ENCODE measurements at places on chromosomes 12 and 14. TPM values are rescaled to one million over a fixed set of nuclear protein-coding genes. Genes with fewer than 3 reads are reported as not detected.
A peak's percentile ranks its signal among the peaks of the same experiment; 100 is the strongest.

GRCh38 chr14:84085493-84085892 is 1444.5 kb upstream of the FLRT2 start:
- DNase-seq = no peak

- no peak for DNase-seq
Observed at GRCh38 chr14:51401272-51401671, 161.2 kb downstream of the TMX1 start.

DNA sequence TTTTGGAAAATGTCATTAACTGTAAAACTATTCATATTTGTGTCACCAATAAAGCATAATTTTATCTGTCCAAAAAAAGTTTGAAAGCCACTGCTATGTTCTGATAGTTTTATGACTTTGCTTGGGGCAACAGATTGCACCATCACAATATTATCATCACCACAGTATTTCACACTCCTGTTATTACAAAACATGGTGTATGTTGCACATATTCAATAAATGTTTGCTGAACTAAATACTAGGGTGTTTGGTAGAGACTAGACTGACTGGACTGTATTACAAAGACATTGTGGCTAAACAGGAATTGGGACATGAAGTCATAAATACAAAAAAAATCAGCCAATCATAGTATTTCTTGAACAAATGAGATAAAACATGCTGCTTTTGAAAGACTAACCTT is 55.1 kb downstream of the PAWR start:
- DNase-seq = no peak

- DNase-seq = no peak
Observed at GRCh38 chr14:24817212-24818057, 183.4 kb upstream of the GZMB start.

GRCh38 chr12:31629756-31630732 is 29.4 kb upstream of the ETFBKMT start:
- DNase-seq = peak; percentile 87

GRCh38 chr12:45498645-45499044 is 230.9 kb upstream of the ARID2 start:
- DNase-seq = no peak

DNA sequence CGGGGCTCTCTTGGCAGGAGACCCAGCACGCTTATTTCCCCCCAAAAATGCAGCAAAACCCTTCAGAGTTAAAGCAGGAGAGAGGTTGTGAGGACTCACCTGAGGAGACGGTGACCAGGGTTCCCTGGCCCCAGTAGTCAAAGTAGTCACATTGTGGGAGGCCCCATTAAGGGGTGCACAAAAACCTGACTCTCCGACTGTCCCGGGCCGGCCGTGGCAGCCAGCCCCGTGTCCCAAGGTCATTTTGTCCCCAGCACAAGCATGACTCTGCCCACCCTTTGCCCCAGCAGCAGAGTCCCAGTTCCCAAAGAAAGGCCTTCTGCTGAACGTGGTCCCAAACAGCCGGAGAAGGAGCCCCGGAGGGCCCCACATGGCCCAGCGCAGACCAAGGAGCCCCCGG is 337.7 kb downstream of the TMEM121 start:
- no peak for DNase-seq

DNA sequence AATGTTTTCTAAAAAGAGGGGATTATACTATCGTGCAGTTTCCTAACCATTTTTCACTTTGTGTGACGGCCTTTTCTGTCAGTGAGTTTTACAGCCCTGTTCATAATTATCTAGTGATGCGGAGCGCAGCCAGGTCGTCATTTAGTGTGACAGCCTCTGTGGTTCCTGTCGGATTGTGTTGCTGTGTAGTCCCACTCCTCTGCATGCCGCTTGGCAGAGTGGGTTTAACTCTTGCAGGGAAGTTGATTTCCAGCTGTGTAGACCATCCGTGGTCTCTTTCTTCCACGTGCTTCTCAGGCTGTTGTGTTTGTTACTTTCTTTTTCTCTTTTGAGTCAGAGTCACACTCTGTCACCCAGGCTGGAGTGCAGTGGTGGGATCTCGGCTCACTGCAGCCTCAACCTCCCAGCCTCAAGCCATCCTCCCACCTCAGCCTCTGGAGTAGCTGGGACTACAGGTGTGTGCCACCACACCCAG is 8.6 kb downstream of the RAN start:
- DNase-seq = no peak

GRCh38 chr12:120321382-120322202 is 6.0 kb downstream of the PLA2G1B start:
- DNase-seq = peak; percentile 57

GRCh38 chr12:109047081-109047805 is 5.1 kb upstream of the USP30 start:
- no peak for DNase-seq

DNA sequence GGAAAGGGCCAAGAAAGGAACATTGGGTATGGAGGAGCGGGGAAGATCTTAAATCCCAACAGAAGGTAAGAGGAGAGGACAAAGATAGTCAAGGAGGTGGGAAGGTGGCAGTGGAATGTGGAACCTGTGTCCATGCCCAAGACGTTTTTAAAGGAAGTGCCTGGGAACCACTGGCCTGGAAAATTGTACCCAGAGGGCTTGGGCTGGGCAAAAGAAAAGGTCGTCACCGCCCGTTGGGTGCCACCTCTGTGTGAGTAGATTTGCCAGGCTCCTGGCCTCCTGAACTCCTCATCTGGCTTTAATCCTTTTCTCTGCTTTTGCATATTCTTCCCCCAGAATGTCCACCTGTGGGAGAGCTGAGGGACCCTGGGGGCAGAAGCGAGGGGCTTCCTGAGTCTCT is 32.6 kb downstream of the JDP2 start:
- DNase-seq = no peak

DNA sequence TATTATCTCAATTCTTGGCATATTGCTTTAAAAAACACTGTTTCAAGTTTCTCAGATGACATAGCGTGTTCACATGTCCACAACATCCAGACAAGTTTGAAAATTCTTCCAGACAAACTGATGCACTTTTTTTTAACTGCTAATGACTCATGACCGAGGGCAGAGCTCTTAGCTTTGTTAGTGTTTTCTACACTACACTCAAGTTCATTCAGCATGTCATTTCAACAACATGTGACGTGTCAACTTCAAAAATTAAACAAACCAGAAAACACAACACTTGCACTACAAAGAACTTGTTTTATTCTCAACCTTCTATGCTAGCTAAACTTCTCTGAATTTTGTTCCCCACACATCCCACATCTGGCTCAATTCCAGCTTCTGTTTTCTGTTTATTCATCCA is 1186.3 kb upstream of the FLRT2 start:
- peak; percentile 21 for DNase-seq

DNA sequence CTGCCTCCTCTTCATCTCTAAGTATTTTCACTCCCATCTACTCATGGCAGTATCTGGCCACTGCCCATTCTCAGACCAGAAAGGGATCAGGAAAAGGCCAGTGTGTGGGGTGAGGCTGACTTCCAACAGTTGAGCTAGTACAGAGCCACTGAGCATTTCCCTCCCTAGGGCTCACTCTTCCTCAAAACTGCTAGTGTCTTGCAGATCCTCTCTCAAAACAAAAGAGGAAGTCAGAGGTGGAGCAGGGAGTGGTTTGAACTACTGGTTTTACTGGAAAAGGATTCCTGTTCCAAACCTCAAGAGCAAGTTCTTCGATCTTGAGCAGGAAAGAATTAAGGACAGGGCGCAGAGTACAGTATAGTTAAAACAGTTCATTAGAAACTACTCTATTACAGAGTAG is 11.7 kb upstream of the RNASE10 start:
- no peak for DNase-seq

- no peak for DNase-seq
Observed at GRCh38 chr14:64676410-64677008, 27.7 kb upstream of the PLEKHG3 start.

DNA sequence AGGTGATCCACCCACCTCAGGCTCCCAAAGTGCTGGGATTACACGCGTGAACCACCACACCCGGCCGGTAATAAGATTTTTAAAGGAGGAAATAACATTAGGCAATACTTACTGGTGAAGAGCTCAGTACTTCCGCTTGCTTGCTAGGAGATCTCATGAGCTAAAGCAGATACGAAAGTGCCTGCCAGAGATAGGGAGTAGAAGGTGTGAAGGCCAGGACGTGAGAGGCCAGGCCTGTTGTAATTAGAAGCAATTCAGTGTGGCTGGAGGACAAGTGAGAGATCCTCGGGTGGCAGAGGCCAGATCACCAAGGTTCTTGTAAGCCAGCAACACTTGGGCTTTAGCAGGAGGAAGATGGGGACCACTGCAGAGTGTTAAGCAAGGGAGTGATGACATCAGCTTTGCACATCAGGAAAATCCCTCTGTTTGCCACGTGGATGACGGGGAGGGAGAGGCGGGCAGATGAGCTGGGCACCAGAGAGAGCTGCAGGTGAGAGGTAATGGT is 7.6 kb downstream of the TECPR2 start:
- no peak for DNase-seq

DNA sequence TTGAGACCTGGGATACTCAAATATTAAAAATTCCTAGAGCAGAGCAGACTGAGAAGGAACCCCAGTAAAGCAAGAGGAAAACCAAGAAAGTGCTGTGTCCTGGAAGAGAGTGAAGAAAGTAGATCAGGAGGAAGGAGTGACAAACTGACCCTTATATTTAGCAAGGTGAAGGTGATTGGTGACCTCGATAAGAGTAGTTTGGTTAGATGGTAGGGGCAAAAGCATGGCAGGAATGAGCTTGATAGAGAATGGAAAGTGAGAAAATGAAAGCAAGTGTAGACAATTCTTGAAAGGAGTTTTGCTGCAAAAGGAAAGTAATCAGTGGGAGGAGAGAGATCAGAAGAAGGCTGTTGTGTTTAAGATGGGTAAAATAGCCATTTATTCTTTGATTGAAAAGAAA is 51.1 kb downstream of the RASSF8 start:
- DNase-seq = no peak

DNA sequence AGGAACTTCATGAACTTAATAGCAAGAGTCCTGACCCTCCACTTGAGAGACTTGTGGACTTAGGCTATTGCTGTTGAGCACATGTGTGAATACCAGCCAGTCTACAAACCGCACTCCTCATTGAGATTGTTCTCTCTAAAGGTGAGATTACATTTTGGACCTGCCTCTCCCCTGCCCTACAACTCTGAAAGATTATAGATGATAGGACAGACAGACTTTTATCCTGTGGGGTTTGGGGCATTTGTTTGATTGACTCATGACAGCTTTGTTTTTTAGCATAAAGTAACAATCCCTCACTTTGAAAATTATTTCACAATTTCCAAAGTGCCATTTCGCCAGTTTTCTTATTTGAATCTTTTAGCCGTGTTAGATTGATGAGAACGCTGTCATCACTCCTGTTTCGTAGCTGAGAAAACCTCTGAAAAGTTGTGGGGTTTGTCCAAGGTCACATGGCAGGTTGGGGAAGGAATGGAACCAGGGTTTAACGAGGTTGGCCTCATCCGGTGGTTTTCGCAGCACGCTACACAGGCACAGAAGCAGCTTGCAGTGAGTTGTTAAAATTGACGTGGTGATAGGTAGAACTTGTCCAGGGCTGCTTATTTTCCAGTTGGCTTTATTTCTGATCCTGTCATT is 836 bp downstream of the EVL start:
- no peak for DNase-seq

DNA sequence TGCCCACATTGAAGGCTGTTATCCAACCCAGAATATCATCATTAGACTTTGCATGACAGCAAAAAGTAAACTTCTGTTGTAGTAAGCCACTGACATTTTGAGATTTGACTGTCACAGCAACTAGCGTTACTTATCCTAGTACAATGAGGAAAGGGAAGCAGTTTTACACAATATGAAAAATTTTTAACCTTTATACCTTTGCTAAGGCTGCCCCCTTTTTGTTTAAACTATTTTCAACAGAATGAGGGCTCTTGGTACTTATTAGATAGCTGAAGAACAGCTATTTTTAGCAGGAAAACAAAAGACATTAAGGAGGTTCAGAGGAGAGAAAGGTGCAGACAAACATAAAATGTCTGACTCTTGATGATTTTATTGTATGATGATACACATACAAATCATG is 23.4 kb upstream of the TMX1 start:
- no peak for DNase-seq

- DNase-seq = no peak
Observed at GRCh38 chr12:12387501-12387900, 30.6 kb downstream of the BORCS5 start.

DNA sequence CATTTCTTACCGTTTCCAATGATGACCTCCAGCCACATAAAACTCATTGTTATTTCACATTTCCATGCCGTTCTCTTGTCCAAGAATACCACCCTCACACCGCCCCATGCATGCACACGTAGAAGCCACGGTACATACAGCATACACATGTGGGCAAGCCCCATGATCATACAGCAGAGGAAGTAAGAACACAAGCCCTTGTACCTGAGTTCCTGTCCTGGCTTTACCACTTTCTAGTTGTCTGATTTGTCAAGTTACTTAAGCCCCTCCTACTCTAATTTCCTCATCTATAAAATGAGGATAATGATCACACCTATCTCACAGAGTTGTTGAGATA is 59.9 kb downstream of the DUSP16 start:
- DNase-seq = no peak

DNA sequence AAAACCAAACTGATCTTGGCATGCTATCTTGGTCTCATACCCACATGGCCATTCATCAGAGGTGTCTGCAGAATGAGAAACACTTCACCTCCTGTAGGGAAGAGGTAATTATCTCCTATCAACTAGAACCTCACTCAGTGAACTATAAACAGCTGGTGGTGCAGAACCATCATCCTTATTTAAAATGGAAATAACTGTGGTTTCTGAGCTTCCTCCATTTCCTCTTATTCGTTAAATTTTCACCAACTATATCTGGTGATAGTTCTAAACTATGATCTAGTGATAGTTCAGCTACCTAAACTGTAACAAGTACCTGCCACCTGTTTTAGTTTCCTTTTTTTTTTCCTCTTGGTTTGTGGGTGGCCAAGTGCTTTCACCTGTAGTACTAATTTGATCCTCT is 218.5 kb downstream of the FUT8 start:
- DNase-seq = no peak

- peak; percentile 69 for DNase-seq
Observed at GRCh38 chr14:94132285-94132887, 3.0 kb upstream of the IFI27L2 start.

GRCh38 chr14:77151918-77152588 is 10.5 kb upstream of the ZDHHC22 start:
- DNase-seq = no peak

DNA sequence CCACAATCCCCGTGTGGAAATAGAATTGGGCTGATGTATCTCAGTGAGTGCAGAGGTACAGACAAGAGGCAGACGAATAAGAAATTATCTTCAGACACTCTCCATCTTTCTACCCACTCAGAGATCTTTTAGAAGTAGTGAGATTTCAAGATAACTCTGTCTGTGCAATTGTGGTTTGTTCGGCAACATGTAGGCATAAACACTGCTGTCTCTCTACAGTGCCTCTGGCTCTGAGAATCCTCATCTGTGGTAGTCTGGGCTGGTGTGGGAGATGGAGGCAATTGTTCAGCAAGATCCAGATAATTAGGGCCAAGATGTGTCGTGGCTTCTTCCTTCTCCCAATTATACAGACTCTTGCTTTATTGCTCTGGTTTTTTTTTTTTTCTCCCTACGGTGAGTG is 3.1 kb downstream of the HOXC13 start:
- DNase-seq = no peak

MANSC4 gene
- polyA plus RNA-seq = 0.24 TPM

SRRM4 gene
- 0.03 TPM for polyA plus RNA-seq

AQP2 gene
- polyA plus RNA-seq = 75.1 TPM

DNAJC22 gene
- 16.1 TPM for polyA plus RNA-seq

NYNRIN gene
- polyA plus RNA-seq = 58.4 TPM

GPD1 gene
- 70.6 TPM for polyA plus RNA-seq

NFE2 gene
- polyA plus RNA-seq = 2.3 TPM

SLC25A47 gene
- polyA plus RNA-seq = not detected

RDH11 gene
- polyA plus RNA-seq = 111 TPM

ZNF10 gene
- 30.0 TPM for polyA plus RNA-seq

GARIN6 gene
- not detected for polyA plus RNA-seq

TMEM30B gene
- polyA plus RNA-seq = 13.2 TPM

SDSL gene
- 15.4 TPM for polyA plus RNA-seq

SYCP3 gene
- polyA plus RNA-seq = 0.97 TPM

All from renal pelvis (tissue), 12 donors.